Thyroid gland (tissue), 4 donors: ENCODE measurements at places on chromosomes 5 and 9.

- no peak for DNase-seq
These were observed 59.4 kb upstream of the ICE1 start for GRCh38 chr5:5363045-5363444.

GRCh38 chr9:73611032-73611431 lies 459.4 kb downstream of the ANXA1 start:
- no peak for DNase-seq

- no peak for DNase-seq
These were observed 62.1 kb downstream of the ARSB start for GRCh38 chr5:78922879-78923621.

- no peak for DNase-seq
These were observed 155.7 kb downstream of the GLIS3 start for GRCh38 chr9:4143936-4144717.

DNA sequence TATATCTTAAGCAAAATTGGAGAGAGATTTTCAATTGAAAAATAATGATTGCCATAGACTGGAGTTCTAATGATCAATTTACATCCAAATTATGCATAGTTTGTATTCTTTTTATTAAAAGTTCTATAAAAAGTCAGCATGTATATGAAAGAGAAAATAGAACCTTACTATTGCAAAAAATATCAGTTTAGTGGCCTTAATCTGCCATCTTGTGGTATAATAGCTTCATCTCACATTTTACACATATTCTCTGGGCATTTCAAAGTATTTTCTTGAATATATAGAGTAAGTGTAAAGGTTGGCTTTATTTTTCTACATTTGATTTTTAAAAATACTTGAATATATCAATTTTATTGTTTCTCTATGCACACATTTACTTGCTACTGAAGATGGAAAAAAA lies 1858.6 kb upstream of the CDH9 start:
- DNase-seq, result no peak

- no peak for DNase-seq
These were observed 63.7 kb downstream of the SHOC1 start for GRCh38 chr9:111730937-111731567.

GRCh38 chr5:35830587-35830986 lies 26.1 kb upstream of the IL7R start:
- no peak for DNase-seq

- peak; percentile 85 for DNase-seq
These were observed 8.3 kb upstream of the TBC1D2 start for GRCh38 chr9:98263482-98264357.

DNA sequence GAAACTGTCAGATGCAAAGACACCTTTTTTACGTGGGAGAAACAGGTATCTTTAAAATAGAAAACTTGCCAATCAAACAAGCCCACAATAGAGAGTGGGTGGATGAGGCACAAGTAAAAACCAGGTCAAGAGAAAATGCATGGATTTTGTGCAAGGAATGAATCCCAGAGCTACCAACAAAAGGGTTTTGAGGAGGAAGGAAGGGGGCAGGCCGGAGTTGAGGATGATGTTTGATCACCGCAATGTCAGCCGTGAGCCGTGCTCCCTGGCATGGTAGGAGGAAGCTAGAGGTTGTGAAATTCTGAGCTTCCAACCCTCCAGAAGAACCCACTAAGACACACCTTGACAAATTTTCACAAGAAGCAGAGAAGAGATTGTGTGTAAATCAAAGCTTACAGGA lies 53.2 kb downstream of the HRH2 start:
- no peak for DNase-seq

DNA sequence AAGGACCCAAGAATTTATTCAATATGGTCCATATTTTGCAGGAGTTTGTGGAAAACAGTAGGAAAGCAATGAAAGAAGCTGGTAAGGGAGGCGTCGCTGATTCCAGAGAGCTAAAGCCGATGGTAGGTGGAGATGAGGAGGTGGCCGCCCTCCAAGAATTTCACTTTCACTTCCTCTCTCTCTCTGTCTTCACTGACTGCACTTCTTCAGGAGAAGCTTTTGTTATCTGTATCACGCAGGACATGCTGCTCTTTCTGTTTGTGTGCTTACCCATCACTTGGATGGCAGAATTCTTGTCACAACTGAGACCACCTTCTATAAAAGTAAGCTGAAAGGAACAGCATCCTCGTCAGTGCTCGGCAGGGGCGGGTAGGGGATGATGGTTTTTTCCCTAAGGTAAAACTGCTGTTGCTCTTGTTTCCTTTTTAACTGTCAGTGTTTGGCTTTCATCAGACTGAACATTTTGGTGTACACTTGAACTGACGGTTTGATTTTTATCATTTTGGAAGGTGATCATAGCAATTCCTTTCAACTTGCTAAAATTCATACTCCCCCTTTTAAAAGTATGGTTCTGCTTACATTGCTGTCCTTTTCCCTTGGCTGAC lies 62.4 kb upstream of the FSD1L start:
- DNase-seq, result no peak

- DNase-seq, result peak; percentile 28
These were observed at the start of gene TPM2 for GRCh38 chr9:35689542-35690293. Gene TPM2, minus strand, starts transcription at chr9:35689925. Its CDS starts 108 bp downstream, at chr9:35689817.

DNA sequence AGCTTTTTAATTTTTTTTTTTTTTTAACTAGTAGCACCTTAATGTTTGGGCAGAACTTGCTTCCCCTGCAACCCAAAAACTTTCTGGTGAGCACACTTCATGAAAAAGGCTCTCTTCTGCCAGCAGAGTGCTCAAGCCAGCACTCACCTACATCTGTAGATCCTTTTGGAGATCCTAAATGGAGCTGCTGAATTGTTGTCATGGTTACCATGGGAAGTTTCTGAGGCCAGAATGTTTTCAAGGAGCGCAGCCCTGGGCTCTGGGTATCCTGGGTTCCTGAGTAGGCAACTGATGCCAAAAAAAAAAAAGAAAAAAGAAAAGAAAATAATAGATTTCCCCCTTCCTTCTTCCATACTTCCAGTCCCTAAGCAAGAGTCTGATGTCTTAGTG lies 3.1 kb upstream of the CPEB4 start:
- no peak for DNase-seq

DNA sequence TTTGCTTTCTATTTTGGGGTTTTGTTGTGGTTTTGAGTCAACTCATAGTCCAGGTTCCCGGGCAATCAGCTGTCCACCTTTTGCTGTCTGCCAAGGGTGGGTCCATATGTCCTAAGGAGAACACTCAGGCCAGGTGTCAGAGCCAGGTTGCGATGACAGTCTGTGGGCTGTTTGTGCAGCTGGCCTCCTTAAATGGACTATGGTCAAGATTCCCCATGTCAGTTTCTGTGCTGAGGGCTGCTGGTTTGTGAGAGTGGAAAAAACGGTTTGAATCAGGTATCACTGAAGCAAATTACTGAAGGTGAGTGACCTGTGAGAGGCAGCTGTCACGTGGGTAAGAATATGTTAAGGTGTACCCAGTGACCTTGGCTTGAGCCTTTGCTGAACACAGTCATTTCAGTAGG lies 33.0 kb downstream of the SNX30 start:
- DNase-seq, result no peak

DNA sequence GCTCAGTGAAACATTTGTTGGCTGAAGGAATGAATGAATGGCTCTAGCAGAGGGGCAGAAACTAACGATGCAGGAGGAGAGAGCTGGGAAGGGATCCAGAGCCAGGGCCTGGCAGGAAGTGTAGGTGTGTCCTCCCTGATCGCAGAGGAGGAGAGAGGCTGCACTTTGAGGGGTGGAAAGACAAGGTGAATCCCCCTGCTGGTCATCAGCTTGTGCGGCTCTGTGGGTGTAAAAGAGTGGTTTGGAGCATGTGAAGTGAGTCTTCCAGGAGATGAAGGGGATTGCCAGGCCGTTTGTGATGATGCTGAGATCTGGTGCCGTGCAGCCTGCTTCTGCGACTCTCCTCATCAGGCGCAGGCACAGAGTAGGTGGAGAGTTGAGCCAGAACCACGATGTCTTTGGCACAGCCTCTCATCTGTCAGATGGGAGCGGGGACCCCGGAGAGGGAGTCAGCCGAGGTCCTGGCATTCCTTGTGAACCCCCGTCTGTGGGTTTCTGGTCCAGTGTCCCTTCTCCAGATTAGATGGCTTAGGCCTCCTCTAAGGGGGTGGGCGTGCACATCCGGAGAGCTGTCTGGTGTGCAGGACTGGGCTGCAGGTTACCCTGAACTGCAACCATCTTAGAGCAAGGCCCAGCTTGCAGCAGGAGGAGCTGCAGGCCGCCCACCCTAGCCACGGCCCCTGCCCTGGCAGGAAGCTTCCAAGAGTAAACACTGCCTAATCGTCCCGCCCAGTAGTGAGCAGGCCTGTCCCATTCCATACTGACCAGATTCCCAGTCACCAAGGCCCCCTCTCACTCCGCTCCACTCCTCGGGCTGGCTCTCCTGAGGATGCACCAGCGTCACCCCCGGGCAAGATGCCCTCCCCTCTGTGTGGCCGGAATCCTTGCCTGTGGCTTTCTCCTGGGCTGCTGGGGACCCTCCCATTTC lies at the start of gene ADAMTS13:
Gene ADAMTS13 (plus strand): TSS at position 753 of the 928 bp plus-strand sequence. CDS start 77 bp downstream, at position 830.
- DNase-seq, result no peak

GRCh38 chr9:34001298-34001697 lies 47.4 kb downstream of the UBAP2 start:
- DNase-seq, result no peak

GRCh38 chr9:13970018-13970417 lies 343.9 kb downstream of the NFIB start:
- no peak for DNase-seq

DNA sequence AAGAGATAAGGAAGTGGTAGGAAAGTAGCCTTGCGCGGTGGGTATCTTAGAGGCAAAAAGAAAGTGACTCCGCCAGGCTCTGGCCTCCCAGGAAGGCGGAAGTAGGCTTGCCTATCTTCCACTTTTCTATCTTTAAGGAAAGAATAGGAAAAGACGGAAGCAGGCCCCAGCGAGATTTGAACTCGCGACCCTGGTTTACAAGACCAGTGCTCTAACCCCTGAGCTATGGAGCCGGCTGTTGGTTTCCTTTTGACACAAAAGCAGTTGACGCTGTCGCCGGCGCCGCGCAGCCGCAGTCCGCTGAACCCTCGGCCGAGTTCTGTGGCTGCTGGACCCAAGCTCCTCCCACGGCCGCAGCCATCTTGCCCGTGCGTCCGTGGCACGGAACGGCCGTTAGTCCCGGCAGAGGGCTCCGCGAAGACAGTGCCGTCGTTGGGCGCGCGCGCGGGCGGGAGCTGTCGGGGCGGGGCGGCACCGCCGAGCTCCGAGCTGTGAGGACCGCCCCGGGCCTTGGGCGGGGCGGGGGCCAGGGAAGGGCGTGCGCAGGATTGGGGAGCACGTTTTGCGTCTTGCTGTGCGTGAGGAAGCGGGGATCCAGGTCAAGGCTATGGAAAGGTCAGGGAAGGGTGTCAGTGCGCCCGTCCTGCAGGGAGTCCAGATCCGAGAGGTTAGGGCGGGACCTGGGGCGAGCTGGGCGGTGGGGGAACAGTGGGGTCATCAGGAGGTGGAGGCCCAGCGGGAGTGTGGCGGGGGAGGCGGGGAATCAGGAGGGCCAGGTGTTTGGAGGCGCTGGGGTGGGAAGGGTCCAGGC lies 13.3 kb downstream of the TRIM7 start:
- peak; percentile 94 for DNase-seq

DNA sequence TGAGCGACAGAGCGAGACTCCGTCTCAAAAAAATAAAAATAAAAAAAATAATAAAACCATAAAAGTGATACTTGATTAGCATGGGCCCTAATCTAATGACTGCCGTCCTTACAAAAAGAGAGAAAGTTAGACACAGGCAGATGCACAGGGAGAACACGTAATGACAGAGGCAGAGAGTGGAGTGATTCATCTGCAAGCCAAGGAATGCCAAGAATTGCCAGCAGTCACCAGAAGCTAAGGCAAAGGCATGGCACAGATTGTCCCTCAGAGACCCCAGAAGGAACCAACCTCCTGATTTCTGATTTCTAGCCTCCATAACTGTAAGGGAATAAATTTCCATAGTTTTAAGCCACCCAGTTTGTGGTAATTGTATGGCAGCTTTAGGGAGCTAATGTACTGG lies 79.6 kb upstream of the FREM1 start:
- no peak for DNase-seq

DNA sequence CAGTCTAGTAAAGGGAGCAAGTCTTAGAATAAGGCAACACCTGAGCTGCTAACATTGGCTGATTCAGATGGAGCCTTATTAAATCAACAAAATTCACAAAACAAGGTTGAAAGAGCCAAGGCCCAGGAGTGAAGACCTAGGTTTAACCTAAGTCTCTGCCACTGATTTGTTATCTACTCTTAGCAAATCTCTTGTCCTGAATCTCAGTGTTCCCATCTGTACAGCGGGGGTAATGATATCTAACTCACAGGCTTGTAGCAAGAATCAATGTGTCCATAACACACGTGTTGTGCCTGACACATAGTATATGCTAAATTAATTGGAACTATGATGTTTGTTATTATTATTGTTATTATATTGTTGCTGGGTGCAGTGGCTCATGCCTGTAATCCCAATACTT lies 61.0 kb downstream of the PDE6A start:
- DNase-seq, result no peak

GRCh38 chr5:35438288-35438687 lies 179.4 kb upstream of the SPEF2 start:
- no peak for DNase-seq

- DNase-seq, result no peak
These were observed 7.7 kb downstream of the HNRNPK start for GRCh38 chr9:83972286-83972685.

- no peak for DNase-seq
These were observed 56.7 kb downstream of the MAPKAP1 start for GRCh38 chr9:125650271-125650737.

DNA sequence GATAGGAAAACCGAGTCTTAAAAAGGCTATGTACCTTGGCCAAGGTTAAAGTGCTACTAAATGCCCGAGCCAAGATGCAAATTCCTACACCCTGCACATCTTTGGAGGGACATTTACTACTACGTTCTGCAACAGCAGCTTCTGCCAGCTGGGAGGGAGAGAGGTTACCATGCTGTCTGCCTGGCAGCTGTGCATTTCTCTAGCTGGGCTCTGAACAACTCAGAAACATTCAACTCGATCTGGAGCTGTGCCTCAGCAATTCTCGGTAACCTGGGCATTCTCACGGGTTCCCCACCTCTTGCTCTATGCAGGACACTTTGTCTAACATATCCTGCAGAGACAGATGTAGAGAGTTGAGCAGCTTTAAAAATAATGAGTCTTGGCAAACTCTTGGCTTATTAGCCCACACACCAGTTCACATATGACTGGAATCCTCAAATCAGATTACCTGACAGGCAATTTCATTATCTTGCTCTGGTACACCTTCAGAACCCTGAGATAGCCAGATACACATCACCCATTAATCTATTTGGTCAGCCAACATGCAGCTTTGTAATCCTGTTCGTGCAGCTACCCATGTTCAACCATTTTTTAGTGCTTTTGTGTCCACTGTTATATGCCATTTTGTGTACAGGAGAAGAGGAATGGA lies 115.8 kb downstream of the EFNA5 start:
- no peak for DNase-seq

- DNase-seq, result no peak
These were observed 88.5 kb downstream of the ZNF618 start for GRCh38 chr9:113964495-113965170.
